ENCODE measurements at places on chromosomes 3 and 15.

DNA sequence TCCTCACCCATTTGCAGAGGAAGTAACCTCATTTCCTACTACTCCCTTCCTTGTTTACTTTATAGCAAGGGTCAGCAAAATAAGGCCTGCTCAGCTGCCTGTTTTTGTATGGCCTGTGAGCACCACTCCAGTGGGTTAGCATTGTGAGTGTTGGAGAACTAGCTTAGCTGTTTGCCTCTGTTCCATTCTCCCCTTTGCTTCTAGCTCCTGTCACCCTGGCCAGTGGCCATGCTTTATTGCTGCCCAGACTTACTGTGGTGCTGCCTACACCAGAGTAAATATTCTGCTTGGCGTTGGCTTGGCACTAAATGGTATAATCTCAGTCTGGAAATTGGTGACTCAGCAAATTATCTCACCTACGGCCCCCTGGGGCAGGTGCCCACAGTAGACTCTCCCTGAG, 8.8 kb downstream of the PDCD6IP start:
- DNase-seq = no peak

GRCh38 chr3:13332158-13332557, 88.0 kb downstream of the NUP210 start:
- DNase-seq = no peak

- DNase-seq = no peak
Measured at GRCh38 chr3:114850898-114851297, 296.2 kb downstream of the ZBTB20 start.

- no peak for DNase-seq
Measured at GRCh38 chr3:71166339-71167240, 416.9 kb downstream of the FOXP1 start.

- no peak for DNase-seq
Measured at GRCh38 chr15:67134067-67134838, 68.9 kb downstream of the SMAD3 start.

GRCh38 chr3:60402931-60403330, 848.3 kb downstream of the FHIT start:
- no peak for DNase-seq

- no peak for DNase-seq
Measured at GRCh38 chr3:37457378-37458065, 283.1 kb upstream of the LRRFIP2 start.

- no peak for DNase-seq
Measured at GRCh38 chr15:26028086-26028740, 165.1 kb upstream of the ATP10A start.

GRCh38 chr3:38111201-38111600, 25.7 kb downstream of the ACAA1 start:
- no peak for DNase-seq

DNA sequence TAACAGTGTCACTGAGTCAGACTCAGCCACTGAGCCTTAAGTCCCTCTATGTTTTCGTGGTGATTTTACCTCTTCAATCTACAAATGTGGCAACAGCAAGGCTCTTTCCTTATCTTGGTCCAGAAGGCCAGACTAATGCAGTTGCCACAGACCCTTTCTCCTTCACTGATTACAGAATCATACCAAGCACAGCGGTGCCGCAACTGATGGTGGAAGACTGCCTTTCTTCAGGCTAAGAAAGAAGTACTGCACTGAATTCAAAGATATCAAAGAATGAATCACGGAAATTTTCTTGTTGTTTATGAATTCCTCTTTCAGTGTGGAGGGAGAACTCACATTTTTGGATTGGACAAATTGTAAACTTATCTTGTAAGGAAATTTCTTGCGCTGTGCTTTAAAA, 18.6 kb downstream of the DCP1A start:
- no peak for DNase-seq

Measured in frontal cortex (tissue), 4 donors.